GM04503 (cell line): ENCODE measurements at places on chromosomes 2 and 18.

- DNase-seq, result no peak
These were observed 7.9 kb downstream of the NEDD4L start for GRCh38 chr18:58051765-58052460.

- no peak for DNase-seq
These were observed 151.9 kb downstream of the EPHA4 start for GRCh38 chr2:221420245-221420644.

GRCh38 chr18:59916746-59917145 is 16.9 kb downstream of the PMAIP1 start:
- no peak for DNase-seq

DNA sequence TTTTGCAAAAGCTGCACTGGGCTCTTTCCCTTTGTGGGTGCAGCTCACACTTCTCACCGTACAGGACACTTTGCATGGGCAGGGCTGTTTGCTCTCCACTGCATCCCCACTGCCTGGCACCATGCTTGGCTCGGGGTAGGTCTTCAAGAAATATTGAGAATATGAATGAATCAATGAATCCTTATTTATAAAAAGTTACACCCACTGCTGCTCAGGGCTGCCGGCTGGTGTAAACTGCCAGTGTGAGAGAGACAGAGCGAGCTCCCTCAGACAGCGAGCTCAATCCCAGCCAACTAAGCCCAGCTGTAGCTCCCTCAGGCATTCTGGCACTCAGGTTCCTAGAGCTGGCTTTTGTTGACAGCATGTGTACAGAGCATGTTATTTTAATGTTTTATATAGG is 3.4 kb downstream of the TMEM185B start:
- DNase-seq, result no peak

DNA sequence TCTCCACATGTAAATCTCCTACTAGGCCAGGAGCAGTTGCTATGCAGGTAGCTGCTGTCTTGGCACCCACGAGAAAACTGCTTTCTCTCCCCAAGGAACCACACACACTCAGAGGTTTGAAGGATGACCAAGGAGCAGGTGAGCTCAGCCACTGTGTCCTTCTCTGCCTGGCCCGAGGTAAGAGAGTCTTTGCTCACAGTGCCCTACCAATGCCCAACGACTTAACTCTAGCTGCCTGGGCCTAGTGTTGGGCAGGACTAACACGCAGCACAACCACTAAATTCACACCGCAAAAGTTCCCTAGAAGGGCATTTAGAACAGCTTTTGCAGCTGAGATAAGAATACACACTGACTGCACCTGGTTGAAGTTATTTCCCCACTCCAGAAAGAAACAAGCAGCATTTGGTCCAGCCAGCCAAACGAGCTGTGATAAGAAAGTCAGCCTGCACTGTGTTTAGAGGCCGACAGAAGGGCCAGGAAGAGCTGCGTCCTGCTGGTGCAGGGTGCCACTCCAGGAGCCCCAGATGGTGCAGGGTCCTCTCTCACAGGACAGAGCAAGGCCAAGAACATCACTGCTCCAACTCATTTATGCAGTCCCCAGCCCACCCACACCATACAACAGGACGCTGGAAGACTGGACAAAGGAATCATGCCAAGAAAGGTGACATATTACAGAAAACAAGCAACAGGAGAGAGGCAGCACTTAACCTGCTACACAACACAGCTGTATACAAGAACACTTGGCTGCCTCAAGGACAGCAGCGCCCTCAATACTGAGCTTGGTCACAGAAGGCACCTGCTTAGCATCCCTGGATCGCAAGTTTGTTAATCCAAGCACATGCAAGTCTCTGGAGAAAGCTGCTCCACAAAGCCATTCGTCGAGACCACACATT is 12.5 kb downstream of the HDLBP start:
- DNase-seq, result no peak

DNA sequence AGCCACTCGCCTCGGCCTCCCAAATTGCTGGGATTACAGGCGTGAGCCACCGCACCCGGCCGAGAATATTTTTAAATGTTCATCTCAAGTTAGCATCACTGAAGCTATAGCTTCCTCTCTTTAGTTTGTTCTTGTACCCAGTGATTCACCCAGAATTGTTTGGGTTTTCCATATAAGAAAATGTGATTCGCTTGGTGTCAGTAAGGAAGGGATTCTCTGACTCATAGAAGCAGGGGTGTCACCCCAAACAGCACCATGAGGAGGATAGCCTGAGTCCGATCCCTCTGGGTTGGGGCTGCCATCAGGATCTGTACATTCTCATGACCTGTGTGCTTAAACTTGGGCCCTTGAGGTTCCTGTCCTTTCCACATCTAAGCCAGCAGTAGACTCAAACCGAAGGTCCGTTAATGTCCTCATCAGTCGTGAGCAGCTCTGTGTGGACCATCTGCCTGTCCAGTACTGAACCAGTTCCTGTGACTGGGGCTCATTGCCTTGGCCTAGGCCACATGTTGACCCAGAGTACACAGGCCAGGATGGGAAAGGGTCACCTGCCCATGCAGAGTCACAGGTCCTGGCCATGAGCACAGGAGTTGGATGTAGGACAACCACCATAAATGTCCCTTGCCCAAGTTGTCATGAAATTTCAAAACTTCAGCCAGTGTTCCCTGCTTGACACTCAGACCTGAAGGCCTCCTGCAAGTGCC is 311.9 kb downstream of the GBX2 start:
- DNase-seq, result no peak

DNA sequence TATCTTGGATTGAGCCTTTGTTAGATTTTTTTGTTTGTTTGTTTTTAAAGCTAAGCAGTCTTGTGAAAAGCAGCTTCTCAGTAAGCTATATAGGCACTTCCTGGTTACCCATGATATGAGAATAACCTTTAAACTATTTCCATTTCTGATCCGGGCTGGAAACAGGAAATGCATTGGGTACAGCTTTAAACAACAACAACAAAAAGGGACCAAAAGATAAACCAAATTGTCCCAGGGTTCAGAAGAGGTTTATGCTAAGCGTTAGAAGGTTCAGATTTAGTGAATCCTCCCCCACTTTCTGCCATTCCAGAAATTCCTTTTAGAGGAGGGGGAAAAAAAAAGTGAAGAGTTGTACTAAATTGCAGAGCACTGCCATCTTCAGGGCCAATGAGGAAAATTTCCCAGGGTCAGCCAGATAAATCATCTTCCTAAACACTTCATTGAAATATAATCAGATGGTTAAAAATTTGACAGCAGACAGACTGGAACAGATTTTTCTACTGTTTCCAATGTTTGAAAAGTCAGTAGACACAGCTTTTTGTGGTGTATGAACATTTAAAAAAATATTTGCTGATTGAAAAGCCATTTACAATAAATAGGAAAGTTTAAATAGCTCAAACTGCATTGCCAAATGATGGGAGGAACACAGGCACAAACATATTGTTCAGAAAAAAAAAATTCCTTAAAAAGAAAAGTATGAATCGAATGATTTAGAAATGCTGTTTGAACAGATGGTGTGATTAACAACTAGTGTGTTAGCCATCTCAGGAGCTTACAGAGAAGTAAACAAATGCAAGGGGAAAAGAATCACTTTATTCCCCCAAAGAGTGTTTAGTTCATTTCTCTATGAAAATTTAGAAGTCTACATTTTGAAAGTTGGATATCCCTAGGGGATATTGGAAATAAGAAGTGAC is 189.9 kb upstream of the TANK start:
- peak; percentile 89 for DNase-seq

- no peak for DNase-seq
These were observed 199.0 kb upstream of the STK17B start for GRCh38 chr2:196370381-196370780.

DNA sequence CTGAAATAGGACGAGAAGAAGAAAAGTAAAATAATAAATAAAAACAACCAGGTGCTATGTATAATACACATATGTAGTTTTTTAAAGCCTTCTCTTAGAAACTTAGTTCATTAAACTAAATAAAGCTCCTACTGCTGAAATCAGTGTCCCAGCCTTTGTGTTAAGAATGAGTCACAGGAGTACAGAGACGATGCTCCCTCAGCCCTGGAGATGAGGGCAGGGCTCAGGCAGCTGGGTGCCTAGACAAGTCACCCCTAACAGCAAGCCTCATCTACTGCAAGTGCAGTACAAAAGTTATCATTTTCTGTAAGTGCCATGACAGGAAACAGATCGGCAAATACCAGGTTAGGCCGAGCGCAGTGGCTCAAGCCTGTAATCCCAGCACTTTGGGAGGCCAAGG is 18.2 kb downstream of the KIDINS220 start:
- DNase-seq, result no peak

- DNase-seq, result no peak
These were observed 94.5 kb downstream of the PLEKHA3 start for GRCh38 chr2:178574789-178575188.

DNA sequence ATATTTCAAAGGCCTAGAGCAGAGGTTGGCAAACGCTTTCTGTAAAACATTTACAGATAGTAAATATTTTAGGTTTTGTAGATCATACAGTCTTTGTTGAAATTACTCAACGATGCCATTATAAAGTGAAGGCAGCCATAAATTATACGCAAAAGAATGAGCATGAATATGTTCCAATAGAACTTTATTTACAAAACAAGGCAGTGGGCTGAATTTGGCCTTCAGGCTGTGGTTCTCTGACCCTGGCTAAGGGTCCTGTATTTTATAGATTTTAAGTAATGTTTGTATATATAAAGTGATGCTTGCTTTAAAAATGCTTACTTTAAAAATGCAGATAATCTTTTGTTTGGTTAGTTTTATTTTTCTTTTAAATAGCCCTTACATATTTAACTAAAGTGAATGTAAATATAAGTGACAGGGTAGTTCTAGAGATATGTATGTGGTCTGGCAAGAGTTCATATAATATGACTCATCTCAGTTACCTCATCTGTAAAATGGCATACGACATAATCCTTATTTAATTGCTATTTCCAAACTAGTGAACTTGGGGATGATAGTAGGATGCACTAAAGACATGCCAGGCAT is 51.7 kb upstream of the ATP5MC3 start:
- DNase-seq, result no peak

GRCh38 chr2:128734521-128735295 is 416.0 kb upstream of the HS6ST1 start:
- DNase-seq, result no peak

DNA sequence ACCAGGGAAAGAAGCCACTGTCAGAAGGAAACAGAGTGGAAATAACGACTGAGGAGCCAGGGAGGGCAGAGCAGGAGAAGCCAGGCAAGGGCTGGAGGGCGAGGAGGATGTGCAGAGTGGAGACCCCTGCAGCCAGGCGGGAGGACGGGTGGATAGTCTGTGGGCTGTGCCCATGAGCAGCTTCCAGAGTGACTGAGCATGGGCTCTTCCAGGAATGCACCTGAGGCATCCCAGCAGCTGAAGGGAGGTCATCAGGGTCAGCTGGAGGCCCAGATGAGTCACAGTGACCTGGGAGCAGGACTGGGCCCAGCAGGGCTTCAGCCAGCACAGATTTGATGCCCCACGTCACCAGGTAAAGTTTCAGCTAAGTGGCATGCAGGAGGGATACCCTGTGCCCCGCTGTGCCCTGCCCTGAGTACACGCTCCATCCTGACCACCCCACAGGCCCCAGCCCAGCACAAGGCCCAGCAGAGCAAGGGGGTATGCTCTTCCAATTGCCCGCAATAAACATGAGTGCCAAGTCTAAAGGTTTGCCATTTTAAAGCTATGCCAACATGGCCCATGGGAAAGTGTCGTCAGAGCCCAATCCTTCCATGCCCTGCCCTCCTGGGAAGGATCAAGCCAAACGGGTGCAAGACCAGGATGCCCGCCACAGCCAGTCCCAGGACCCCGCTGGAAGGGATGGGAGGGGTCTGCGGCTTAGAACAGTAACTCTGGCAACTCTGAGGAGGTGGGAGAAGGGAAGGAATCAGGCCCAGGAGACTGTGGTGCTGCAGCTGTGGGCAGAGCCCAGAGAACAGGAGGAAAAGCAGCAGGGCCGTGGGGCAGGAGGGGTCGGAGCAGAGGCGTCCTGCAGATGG is 85.7 kb downstream of the SEPTIN10 start:
- DNase-seq, result no peak

GRCh38 chr2:172299741-172300140 is 127.6 kb upstream of the ITGA6 start:
- DNase-seq, result no peak

- DNase-seq, result no peak
These were observed 486.0 kb downstream of the RNF144A start for GRCh38 chr2:7403092-7403775.

- DNase-seq, result no peak
These were observed 34.1 kb upstream of the SP3 start for GRCh38 chr2:173999272-173999671.

GRCh38 chr2:65634304-65634703 is 201.9 kb upstream of the SPRED2 start:
- DNase-seq, result no peak

GRCh38 chr18:8561123-8561910 is 47.9 kb upstream of the RAB12 start:
- DNase-seq, result no peak

GRCh38 chr2:239035361-239035814 is 187.5 kb downstream of the TWIST2 start:
- no peak for DNase-seq

DNA sequence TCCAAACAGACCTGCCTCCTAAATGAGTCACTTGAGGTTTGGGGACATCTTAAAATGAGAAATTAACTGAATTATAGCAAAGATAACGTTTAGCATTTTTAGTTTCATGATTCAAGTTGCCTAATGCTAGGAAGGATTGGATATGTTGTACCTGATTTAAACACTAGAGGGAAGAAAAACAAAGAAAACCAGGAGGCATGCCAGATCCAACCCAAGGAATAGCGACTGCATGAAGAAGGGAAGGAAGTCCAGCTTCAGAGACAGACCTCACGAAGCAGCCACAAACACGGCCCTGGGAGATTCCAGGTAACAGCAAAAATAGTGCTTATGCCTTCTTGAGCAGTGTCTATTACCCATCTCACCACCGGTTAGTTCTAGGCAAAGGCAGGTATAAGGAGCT is 499.9 kb upstream of the SPHKAP start:
- no peak for DNase-seq

- DNase-seq, result no peak
These were observed 154.0 kb downstream of the ANTXR1 start for GRCh38 chr2:69166812-69167468.

DNA sequence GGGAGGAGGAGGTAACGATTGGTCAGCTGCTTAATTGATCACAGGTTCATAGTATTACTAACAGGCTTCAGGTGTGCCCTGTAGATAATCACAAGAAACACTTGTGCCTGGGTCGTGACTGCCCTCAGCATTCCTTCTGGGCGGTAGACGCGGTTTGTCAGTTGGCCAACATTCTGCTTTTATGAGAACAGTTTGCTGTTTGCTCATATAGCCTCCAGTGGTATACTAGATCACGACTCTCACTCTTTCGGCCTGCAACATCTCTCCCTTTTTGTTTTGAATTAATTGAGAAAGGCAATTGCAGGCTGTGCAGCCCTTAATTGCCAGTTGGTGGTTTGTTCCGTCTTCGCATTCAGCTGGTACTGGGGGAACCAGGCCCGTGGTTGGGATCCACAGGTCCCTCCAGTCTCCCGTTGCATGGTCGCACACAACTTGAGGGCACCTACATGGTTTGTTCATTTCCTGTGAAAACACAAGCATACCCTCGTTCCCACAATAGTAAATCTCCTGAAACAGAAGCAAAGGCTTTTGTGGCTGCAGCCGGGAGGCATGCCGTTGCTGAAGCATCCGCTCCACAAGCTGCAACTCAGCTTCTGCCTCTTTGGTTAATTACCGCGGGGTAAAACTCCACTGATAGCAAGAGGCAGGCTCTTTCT is 30.3 kb upstream of the GPR17 start:
- DNase-seq, result peak; percentile 35
